Stimulated activated CD4-positive, alpha-beta T cell treated with anti-CD3 and anti-CD28 coated beads, TNF-alpha, amount 100 ng/mL, for 1 hour (primary cell): ENCODE measurements at places on chromosomes 7 and 10.

DNA sequence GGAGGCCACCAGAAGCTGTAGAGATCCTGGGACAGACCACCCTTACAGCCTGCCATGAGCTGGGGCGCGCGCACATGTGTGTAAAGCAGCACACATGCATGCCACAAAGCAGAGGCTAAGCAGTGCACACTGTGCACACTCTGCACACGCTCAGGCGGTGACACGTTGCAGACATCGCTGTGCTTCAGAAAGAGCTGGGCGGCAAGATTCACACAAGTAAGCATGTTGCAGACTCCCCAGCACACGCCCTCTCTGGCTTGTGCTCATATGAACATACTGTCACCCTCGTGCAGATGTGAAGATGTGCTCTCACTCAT, 478.9 kb downstream of the DNAJB6 start:
- no peak for DNase-seq

DNA sequence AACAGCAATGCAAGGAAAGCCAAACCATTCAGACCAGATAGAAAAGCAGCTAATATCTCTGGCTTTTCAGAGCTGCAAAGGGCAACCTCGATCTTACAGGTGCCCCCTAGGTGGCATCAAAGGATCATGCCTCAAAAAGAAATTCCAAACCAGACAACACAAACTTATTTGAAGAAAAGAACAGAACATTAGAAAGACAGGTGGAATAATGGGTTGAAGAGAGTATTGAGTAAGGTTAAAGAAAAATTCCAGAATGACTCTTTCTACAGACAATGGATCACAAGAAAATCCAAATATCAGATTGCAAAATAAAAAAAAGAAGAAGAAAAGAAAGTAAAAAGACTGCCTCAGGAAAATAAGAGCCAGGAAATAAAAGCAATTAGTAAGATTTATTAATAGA, 213.7 kb downstream of the ELMO1 start:
- DNase-seq, result no peak

GRCh38 chr7:53383131-53383530, 347.7 kb downstream of the POM121L12 start:
- DNase-seq, result no peak

DNA sequence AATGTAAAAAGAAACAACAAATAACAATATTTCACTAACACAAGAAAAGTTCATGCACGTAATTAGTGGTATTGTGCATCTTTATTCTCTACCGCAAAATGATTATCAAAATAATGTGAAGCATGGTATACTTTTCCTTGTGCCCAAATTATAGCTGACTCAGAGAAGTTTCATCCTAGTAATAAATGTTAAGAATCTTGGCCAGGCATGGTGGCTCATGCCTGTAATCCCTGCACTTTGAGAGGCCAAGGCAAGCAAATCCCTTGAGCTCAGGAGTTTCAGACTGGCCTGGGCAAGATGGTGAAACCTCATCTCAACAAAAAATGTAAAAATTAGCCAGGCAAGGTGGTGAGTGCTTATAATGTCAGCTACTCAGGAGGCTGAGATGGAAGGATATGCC, 105.0 kb downstream of the KMT2C start:
- DNase-seq, result no peak
